WTC11 (cell line): ENCODE measurements at places on chromosomes 3 and 15.

- DNase-seq: no peak
Measured at GRCh38 chr3:39433642-39434041, 27.1 kb downstream of the RPSA start.

- no peak for DNase-seq
Measured at GRCh38 chr3:178948546-178948945, 123.1 kb downstream of the ZMAT3 start.

DNA sequence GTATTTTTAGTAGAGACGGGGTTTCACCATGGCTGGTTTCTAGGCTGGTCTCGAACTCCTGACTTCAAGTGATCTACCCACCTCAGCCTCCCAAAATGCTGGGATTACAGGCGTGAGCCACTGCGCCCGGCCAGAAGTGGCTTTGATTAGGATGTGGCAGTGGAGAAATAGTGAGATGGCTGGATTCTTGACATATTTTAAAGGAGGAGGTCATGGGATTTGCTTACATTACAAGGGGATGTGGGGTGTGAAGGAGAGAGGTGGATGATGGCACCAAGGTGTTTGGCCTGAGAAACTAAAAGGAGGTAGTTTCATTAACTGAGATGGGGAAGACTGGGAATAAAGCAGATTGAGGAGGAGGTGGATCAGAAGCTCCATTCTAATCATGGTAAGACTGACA is 15.0 kb upstream of the LTF start:
- no peak for DNase-seq

DNA sequence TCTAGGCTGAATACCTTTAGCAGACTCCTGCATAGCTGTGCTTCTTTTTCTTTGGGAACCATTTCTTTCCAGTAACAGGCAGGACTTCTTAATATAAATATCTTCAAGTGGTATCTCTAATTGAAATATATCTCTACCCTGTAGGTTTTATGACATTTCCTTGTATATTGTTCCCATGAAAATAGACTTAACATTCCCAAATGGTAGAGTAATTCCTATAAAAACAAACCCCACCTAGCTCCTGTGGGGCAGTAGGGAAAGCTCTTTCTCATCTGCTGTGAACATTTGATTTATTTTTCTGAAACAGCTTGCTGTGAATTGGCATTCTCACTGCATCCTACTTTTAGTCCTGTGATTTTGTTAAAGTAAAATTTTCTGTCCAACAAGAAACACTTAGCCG is 20.8 kb downstream of the SELENOT start:
- no peak for DNase-seq

GRCh38 chr3:71662056-71662455 is 63.1 kb downstream of the EIF4E3 start:
- DNase-seq: no peak

GRCh38 chr3:134362670-134363380 is 11.4 kb downstream of the AMOTL2 start:
- no peak for DNase-seq

DNA sequence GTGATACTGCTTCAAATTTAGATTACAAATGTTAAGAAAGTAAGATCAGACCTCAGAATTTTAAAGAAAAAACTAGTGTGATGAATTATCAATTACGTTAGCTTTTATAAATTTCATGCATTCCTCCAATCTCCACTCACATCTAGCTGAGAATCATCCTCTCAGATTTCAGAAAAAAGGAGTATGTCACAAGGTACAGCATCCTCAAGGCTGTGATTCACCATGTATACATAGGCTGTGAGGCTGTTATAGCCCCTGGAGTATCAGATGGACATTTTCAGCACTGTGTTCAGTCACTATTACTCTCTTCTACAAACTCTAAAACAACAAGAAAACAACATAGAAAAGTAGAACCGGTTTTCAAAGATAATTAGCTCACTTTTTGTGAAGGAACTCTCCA is 214.4 kb downstream of the PCCB start:
- no peak for DNase-seq

- DNase-seq: no peak
Measured at GRCh38 chr15:40768521-40769273, 1.1 kb upstream of the C15orf62 start.

DNA sequence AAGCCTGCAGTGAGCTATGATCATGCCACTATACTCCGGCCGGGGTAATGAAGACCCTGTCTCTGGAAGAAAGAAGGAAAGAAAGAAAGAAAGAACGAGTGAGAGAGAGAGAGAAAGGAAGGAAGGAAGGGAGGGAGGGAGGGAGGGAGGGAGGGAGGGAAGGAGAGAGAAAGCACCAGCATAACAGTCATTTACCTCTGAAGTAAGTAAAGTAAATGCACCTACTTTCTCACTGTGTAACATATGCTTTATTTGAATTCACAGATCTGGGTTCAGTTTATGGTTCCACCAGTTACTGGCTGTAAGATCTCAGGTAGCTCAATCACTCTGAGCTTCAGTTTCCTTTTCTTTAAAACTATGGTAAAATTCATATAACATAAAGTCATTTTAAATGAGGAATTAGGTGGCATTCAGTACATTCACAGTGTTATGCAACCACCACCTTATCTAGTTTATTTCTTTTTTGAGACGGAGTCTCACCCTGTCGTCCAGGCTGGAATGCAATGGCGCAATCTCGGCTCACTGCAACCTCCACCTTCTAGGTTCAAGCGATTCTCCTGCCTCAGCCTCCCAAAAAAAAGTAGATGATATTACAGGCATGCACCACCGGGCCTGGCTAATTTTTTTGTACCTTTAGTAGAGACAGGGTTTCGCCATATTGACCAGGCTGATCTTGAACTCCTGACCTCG is 16.1 kb upstream of the RAD54L2 start:
- no peak for DNase-seq

- DNase-seq: no peak
Measured at GRCh38 chr15:90851940-90852339, 16.4 kb upstream of the FURIN start.
